ENCODE measurements at places on chromosomes 6 and 20. TPM values are rescaled to one million over a fixed set of nuclear protein-coding genes. Genes with fewer than 3 reads are reported as not detected.
A peak's percentile ranks its signal among the peaks of the same experiment; 100 is the strongest.

DNA sequence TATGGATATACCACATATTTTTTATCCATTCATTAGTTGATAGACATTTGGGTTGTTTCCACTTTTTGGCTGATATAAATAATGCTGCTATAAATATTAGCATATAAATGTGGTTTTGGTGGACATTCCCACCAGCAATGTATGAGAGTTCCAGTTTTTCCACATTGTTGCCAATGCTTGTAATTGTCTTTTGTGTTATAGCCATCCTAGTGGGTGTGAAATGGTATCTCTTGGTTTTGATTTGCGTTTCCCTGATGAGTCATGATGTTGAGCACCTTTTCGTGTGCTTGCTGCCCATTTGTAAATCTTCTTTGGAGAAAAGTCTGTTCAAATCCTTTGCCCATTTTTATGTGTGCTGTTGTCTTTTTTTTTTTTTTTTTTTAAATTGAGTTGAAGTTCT is 54.4 kb downstream of the DHX35 start:
- peaks cover 61% of the 10 kb centered on the region for H3K36me3 ChIP-seq
- H3K27ac ChIP-seq: no peak overlapping the region
- H3K4me3 ChIP-seq: no peak overlapping the region
- H3K27me3 ChIP-seq: no peaks in the 10 kb centered on the region
- peaks cover 11% of the 10 kb centered on the region for H3K4me1 ChIP-seq

- peak overlapping the region; percentile 87 for H3K27ac ChIP-seq
- H3K4me1 ChIP-seq: peaks cover 60% of the 10 kb centered on the region
- no peaks in the 10 kb centered on the region for H3K27me3 ChIP-seq
Observed at GRCh38 chr6:36912030-36912454, 26.3 kb downstream of the C6orf89 start.

GRCh38 chr6:168387426-168387825 is 53.6 kb upstream of the SMOC2 start:
- H3K36me3 ChIP-seq: no peaks in the 10 kb centered on the region
- H3K4me1 ChIP-seq: no peaks in the 10 kb centered on the region
- no peak for DNase-seq
- H3K4me3 ChIP-seq: no peak overlapping the region
- H3K27ac ChIP-seq: no peak overlapping the region

GRCh38 chr6:20866036-20866435 is 331.8 kb downstream of the CDKAL1 start:
- H3K36me3 ChIP-seq: no peaks in the 10 kb centered on the region
- DNase-seq: no peak
- H3K4me1 ChIP-seq: no peaks in the 10 kb centered on the region
- H3K27me3 ChIP-seq: no peaks in the 10 kb centered on the region
- H3K27ac ChIP-seq: no peak overlapping the region
- H3K4me3 ChIP-seq: no peak overlapping the region

DNA sequence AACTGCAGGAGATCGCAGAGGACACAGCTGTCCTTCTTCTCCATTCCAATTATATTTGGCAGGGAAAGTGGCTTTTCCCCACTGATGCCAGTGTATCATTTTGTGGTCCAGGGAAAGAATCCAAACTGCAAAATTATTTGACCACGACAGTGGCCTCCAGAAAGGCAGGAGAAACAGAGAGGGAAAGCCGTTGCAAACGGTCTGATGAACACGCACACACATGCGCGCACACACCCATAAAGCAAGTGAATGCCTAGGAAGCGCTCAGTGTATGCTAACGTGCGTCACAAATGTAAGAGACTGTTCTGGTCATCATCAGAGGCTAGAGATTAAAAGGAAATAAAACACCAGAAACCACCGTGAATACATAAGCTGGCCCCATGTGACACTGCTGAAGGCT is 54.0 kb downstream of the NPEPL1 start:
- H3K4me3 ChIP-seq: no peak overlapping the region
- H3K4me1 ChIP-seq: no peaks in the 10 kb centered on the region
- H3K36me3 ChIP-seq: no peaks in the 10 kb centered on the region
- peaks cover 21% of the 10 kb centered on the region for H3K27me3 ChIP-seq
- H3K27ac ChIP-seq: no peak overlapping the region

DNA sequence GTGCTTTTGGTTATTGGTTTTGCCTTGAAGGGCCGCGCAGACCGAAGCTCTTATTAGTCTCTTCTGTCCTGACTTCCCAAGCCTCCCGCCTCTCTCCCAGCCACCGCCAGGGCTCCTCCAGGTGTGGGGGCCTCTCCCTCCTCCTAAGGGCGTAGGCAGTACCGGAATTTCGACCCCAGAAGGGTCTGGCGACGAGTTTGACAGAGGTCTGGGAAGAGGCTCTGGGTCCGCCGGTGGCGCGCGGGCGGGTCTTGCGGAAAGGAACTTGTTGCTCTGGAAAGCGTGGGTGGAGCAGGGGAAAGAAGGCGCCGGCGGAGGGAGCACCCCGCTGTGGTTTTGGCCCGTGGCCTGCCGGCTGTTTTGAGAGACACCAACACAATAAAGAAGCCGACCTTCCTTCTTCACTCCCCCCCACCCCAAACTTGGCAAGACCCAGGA is 1.8 kb downstream of the PCSK2 start:
- peaks cover 2% of the 10 kb centered on the region for H3K36me3 ChIP-seq
- peaks cover 50% of the 10 kb centered on the region for H3K27me3 ChIP-seq
- DNase-seq: no peak
- no peaks in the 10 kb centered on the region for H3K4me1 ChIP-seq
- no peak overlapping the region for H3K4me3 ChIP-seq

- H3K36me3 ChIP-seq: peaks cover 60% of the 10 kb centered on the region
- no peaks in the 10 kb centered on the region for H3K27me3 ChIP-seq
- no peak overlapping the region for H3K4me3 ChIP-seq
- DNase-seq: no peak
Observed at GRCh38 chr20:47524015-47524784, 22.5 kb downstream of the NCOA3 start.

GRCh38 chr20:57620999-57621398 is 773 bp upstream of the ZBP1 start:
- peaks cover 18% of the 10 kb centered on the region for H3K36me3 ChIP-seq
- H3K27me3 ChIP-seq: peaks cover 2% of the 10 kb centered on the region
- H3K27ac ChIP-seq: peak overlapping the region; percentile 96
- DNase-seq: peak; percentile 45
- peak overlapping the region; percentile 79 for H3K4me3 ChIP-seq
- H3K4me1 ChIP-seq: peaks cover 77% of the 10 kb centered on the region

- no peak for DNase-seq
- peaks cover 9% of the 10 kb centered on the region for H3K4me1 ChIP-seq
- no peaks in the 10 kb centered on the region for H3K36me3 ChIP-seq
- H3K27me3 ChIP-seq: no peaks in the 10 kb centered on the region
Observed at GRCh38 chr6:14216946-14217684, 99.5 kb downstream of the CD83 start.

DNA sequence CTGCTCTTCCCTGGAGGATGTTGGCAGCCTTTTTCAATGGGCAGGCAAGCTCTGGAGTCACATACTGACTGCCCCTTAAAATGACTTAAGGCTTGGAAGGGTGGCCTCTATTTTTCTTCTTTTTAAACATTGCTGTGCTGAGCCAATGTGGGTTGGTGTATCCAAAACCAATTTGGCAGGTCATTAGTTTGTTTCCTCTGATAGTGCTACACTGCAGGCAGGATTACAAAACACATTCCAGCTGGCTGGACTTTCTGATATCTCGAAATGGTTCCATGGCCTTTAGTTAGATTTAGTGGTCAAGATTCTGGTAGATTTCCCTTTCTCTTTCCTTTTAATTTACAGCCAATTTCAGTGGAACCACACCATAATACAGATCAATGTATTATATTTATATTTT is 28.1 kb upstream of the BMP2 start:
- no peak for DNase-seq
- no peak overlapping the region for H3K27ac ChIP-seq
- no peaks in the 10 kb centered on the region for H3K27me3 ChIP-seq

DNA sequence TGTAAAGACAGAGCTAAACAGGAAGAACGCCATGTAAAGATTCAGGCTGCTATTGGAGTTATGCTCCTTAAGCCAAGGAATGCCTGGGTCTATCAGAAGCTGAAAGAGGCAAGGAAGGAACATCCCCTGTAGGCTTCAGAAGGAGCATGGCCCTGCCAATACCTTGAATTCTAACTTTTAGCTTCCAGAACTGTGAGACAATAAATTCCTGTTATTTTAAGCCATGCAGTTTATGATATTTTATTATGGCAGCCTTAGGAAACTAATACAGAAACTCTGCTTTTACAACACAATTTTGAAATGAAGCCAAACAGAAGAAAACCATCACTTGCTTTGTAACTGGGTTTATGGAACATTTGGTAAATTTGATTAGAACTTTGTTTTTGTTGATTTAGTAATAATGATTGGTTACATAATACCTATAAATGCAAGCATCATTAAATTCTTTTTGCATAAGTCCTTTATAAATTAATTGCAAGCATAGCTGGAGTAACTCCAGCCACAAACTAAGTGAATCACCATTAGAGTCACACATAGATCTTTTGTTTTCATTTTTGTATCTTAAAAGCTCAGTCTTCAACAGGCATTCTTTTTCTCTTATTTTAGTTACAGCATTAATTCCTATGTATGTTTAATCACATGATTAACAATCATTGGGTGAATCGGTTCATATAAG is 33.5 kb upstream of the TSPYL1 start:
- H3K27ac ChIP-seq: no peak overlapping the region
- H3K27me3 ChIP-seq: no peaks in the 10 kb centered on the region
- no peak overlapping the region for H3K4me3 ChIP-seq
- no peaks in the 10 kb centered on the region for H3K36me3 ChIP-seq

- H3K36me3 ChIP-seq: no peaks in the 10 kb centered on the region
- no peak for DNase-seq
- H3K27ac ChIP-seq: no peak overlapping the region
- no peak overlapping the region for H3K4me3 ChIP-seq
- no peaks in the 10 kb centered on the region for H3K4me1 ChIP-seq
Observed at GRCh38 chr6:40674170-40674569, 87.0 kb upstream of the LRFN2 start.

GRCh38 chr6:43935921-43936439 is 166.0 kb downstream of the VEGFA start:
- no peaks in the 10 kb centered on the region for H3K27me3 ChIP-seq
- H3K4me1 ChIP-seq: no peaks in the 10 kb centered on the region
- no peak overlapping the region for H3K4me3 ChIP-seq
- H3K36me3 ChIP-seq: no peaks in the 10 kb centered on the region
- DNase-seq: no peak
- H3K27ac ChIP-seq: no peak overlapping the region

GRCh38 chr6:125789167-125789566 is 1.6 kb upstream of the NCOA7 start:
- peaks cover 42% of the 10 kb centered on the region for H3K4me1 ChIP-seq
- DNase-seq: no peak
- peaks cover 16% of the 10 kb centered on the region for H3K36me3 ChIP-seq
- peak overlapping the region; percentile 86 for H3K4me3 ChIP-seq

DNA sequence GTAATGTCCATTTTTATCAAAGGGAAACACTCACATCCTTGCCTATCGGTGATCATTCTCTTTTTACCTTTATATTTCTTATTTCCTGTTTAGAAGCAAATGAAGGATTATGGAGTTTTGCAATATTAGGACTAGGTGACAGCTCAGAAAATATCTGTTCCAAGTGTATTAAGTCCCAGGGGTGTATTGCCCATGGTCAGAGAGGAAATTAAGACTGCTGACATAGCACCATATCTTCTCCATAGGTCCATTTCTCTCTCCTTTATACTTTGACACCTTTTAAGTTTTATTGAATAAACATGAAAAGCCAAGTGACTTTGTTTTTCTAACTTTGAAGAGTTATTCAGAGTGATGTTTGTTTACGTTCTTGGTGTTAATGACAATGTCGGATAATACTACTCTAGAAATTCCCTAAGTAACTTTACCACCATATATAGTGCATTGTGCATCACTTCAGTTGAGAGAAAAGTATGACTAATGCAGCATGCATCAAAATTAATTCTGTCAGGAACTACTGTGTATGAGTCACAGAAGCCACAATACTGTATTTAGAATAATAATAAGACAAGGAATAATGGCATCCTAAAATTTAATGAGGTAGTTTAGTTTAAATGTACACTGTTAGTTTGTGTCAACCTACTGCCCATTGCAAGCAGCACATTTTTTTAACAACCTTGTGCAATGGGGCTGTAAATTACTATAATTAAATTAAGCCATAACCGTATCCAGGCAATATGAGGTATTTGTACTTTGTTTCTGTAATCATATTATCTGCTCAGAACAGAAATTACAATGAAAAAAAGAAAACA is 474.4 kb upstream of the RNF217 start:
- no peaks in the 10 kb centered on the region for H3K27me3 ChIP-seq
- no peak overlapping the region for H3K27ac ChIP-seq
- no peaks in the 10 kb centered on the region for H3K4me1 ChIP-seq
- no peak for DNase-seq
- H3K36me3 ChIP-seq: no peaks in the 10 kb centered on the region

- no peaks in the 10 kb centered on the region for H3K36me3 ChIP-seq
- no peak for DNase-seq
- H3K4me1 ChIP-seq: peaks cover 24% of the 10 kb centered on the region
- H3K27me3 ChIP-seq: peaks cover 10% of the 10 kb centered on the region
Observed at GRCh38 chr6:167140589-167141474, 16.9 kb downstream of the GPR31 start.

DNA sequence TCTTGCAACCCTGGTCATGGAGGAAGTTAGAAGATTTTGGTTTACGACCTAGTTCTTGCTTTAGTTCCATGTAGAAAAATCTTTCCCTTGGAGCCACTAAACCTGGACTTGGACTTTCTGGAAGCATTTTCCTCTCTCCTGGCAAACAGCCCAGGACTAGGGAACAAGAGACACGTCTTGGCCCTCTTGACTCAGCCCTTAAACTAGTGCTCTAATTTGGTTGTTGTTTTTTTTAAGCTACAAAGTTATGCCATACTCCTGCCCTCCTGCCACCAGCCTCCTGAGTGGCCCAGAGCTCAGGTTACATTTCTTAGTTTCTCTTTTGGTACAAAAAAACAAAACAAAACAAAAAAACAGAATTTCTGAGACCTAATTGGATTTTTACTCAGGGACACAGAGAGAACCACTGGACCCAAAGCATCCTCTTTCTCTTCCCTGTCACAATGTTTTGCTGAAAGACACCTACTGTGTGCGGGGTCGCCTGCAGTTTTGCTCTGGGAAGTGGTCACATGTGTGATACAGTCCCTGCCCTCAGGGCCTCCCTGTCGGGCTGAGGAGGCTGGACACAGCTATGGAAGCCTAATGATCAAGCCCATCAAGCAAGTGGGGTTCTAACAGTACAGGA is 32.3 kb upstream of the SCUBE3 start:
- no peak overlapping the region for H3K4me3 ChIP-seq
- H3K36me3 ChIP-seq: no peaks in the 10 kb centered on the region
- H3K4me1 ChIP-seq: no peaks in the 10 kb centered on the region
- no peak for DNase-seq
- peaks cover 28% of the 10 kb centered on the region for H3K27me3 ChIP-seq

Gene GABRR1
- not detected for total RNA-seq

Gene CUL7
- total RNA-seq: 8.5 TPM

Gene ATAT1
- 10.5 TPM for total RNA-seq

Gene C6orf141
- not detected for total RNA-seq

Gene HSPA1L
- 3.1 TPM for total RNA-seq

Gene KCNK17
- not detected for total RNA-seq

Gene SLC22A2
- not detected for total RNA-seq

Gene ZBP1
- total RNA-seq: 10.2 TPM

Gene FAXC
- total RNA-seq: not detected

Gene PNPLA1
- total RNA-seq: not detected

Gene LHFPL5
- total RNA-seq: not detected

Gene PPP1R16B
- 63.4 TPM for total RNA-seq

Data from activated CD8-positive, alpha-beta T cell treated with anti-CD3 and anti-CD28 coated beads, Interleukin-2, amount 10 ng/mL, durations not matched to agents 7 days and 5 days (primary cell).